Fibroblast of upper back skin (primary cell): ENCODE measurements at places on chromosomes 11 and 22.

GRCh38 chr11:45182902-45183301, 36.5 kb downstream of the PRDM11 start:
- DNase-seq = no peak

DNA sequence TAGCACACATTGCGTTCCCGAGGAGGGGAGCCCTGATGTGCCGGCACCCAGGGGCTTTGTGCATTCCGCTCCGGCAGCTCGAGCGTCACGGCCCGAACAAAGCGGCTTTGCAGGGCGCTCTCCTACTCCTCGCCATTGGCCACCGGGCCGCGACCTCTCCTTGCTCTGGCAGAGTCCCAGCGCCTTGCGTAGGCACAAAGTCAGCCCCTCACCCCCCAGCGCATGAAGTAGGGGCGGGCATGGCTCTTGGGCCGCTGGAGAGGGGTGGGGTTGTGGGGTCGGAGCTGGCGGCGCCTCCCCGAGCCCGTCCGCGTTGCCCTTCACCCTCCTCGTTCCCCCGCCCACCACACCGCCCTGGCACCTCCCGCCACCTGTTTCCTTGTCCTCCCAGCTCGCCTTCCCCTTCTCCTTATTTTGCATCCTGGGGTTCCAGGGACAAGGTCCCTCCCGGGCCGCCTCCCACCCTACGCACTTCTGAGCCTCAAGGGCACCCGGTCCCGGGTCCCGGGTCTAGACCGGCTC, 753 bp upstream of the PPARA start:
- DNase-seq = no peak

DNA sequence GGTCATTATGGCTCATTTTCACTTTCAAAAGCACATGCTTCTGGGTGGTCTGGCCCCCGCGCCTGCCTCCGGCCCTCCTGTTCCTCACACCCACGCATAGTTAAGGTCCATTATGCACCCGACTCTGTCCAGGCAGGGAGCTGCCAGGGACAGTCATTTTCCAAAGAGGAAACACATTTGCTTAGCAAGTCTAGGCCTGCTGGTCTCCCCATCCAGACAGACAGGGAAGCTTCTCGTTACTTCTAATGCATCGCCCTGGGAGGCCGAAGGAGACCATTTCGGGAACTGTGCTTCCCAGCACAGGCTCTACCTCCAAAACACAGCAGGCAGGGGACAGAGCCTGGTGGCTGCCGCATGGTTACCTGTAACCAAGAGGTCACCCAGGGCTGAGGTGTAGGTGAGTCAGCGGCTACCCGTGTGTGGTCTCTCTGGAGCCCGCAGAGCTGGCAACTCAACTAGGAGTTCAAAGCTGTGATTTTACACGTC, 87.1 kb upstream of the SHANK2 start:
- no peak for DNase-seq

- DNase-seq = no peak
Observed at GRCh38 chr11:132093536-132094259, 723.3 kb downstream of the NTM start.

GRCh38 chr11:29208117-29208516, 808.7 kb downstream of the KCNA4 start:
- no peak for DNase-seq

GRCh38 chr22:40791241-40791640, 27.9 kb downstream of the SLC25A17 start:
- DNase-seq = peak; percentile 63

GRCh38 chr11:59545179-59546020, 34.1 kb downstream of the OR4D9 start:
- no peak for DNase-seq

DNA sequence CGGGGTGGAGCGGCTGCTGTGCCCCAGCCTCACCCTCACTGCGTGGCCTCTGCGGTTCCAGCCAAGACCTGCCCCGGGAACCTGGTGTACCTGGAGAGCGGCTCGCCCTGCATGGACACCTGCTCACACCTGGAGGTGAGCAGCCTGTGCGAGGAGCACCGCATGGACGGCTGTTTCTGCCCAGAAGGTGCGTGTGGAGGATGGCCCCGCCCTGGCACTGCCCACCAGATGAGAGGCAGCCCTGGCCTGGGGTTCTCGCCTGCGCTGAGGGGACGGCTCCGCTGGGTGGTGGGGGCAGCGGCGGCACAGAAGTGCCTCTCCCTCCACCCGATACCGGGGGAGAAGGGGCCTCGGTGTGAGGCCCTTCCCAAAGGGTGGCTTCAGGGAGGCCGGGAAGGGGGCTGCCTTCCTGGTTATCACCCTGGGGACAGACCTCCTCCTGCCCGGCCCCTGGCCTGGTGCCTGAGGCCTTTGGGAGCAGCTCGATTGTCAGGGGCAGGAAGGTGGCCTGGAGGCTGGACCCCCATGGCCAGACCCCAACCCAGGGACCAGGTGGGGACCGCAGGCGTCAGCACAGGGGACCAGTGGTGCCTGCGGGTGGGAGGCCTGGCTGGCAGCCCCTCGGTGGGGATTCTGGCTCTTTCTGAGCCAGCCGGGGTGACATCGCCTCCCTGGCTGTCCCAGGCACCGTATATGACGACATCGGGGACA, 7.1 kb downstream of the MUC2 start:
- DNase-seq = no peak

DNA sequence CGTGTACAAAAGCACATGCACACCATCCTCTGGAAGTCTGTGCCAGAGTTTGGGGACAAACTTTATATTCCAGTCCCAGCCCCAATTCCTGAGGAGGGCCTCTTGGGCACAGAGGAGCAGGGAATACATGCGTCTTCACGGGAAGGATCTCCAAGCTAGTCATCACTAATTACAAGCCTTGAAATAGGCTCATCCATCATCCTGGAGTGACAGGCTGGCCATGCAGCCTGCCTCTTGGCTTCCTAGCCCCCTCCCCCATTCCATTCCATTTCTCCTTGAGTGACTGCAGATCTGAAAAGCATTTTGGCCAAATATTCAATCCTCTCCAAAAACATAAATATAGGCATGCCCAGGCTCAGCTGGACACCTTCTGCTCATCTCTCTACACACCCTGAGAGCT, 24.8 kb downstream of the SERPING1 start:
- DNase-seq = no peak

DNA sequence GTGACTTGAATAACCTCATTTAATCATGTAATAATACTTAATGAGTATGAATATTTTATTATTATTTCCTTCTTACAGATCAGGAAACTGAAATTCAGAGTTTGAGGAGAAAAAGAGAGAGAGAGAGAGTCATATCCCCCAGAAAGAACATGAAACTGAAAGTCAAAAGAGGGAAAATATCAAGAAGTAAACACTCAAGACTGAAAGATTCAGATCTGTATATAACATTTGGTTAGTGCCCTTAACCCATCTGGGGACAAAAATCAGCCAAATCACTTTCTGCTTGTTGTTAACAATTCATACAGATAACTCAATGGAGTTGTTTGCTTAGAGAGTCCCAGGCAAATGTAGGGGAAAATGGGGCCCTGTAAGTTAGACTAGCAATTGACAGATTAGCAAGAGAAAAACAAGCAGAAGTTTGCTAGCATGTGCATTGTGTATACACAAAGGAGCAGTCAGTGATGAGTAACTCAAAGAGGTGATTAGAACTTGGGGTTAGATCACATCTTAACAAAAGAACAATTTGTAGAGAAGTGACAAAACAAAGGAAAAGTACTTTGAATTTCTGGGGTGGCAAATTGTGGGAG, 25.9 kb upstream of the MMP13 start:
- DNase-seq = no peak

GRCh38 chr22:39147335-39148025, 5.0 kb downstream of the CBX7 start:
- no peak for DNase-seq

DNA sequence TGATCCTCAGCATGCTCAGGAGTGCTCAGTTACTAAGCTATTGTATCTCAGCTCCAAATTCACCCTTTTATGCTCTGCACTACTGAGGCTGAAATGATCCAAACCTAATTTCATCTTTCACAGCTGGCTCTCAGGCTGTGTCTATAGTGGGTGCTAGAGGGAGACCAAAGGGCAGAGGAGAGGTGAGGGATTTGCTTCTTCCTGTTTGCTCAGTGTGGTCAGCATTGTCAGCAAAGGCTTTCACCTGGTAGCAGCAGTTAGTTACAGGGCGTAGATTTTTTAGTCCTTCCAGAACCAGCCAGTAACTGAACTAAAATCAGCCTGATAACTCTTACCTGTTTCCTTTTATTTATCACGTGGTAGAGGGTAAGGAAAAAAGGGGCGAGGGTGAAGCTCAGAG, 33.2 kb downstream of the XRCC6 start:
- no peak for DNase-seq

DNA sequence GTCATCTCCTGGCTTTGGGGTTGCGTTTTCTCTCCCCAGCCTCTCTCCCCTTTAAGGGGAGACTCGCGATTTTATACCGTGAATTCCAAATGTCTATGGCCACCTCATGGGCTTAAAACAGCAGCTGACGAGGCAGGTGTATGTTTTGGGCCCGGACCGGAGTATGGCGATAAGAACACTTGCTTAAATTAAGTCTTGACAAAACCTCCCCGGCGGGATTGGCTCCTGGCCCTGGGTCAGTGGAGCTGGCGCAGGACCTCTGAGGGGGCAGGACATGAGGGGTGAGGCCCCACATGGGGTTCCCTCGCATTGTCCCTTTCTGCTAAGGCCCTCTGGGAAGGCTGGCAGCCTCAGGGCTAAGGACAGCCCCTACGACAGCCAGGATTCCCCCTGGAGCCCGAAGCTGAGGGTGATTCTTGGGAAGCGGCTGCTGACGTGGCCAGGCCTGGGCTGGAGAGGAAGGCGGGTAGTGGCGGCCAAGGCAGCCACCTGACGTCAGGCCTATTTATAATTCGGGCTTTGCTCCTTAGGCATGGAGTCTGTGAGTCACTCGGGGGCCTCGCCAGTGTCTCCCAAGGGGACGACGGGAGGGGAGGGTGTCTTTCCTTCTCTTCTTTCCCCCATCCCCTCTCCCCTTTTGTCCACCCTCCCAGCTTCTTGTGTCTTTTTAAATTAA, 12.7 kb downstream of the MYO18B start:
- peak; percentile 59 for DNase-seq

GRCh38 chr11:92685049-92685448, 284.4 kb upstream of the MTNR1B start:
- DNase-seq = no peak

GRCh38 chr11:8363921-8364320, 100.2 kb upstream of the LMO1 start:
- no peak for DNase-seq

- no peak for DNase-seq
Observed at GRCh38 chr11:121547574-121547973, 94.8 kb upstream of the SORL1-AS1 start.

GRCh38 chr22:46084943-46085827, 65.1 kb upstream of the PPARA start:
- no peak for DNase-seq

DNA sequence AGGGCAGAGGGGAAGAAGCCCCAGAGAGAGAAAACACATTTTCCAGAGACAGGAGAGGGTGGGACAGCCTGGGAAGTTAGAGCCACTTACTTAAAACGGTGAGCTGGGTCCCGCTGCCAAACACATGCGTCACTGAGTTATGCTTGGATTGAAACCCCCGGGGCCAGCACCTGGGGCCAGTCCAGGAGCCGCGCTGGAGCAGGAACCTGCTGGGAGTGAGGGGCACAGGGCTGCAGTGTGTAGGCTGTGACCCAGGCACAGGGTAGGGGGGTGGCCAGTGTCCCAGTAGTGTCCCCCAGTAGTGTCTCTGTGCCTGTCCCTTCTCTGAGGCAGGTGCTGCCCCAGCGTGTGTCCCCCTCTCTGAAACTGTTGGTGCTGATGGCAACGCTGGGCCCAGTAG, 5.2 kb downstream of the IGLL1 start:
- no peak for DNase-seq

- DNase-seq = no peak
Observed at GRCh38 chr11:101128571-101129202, 926 bp downstream of the PGR start.

DNA sequence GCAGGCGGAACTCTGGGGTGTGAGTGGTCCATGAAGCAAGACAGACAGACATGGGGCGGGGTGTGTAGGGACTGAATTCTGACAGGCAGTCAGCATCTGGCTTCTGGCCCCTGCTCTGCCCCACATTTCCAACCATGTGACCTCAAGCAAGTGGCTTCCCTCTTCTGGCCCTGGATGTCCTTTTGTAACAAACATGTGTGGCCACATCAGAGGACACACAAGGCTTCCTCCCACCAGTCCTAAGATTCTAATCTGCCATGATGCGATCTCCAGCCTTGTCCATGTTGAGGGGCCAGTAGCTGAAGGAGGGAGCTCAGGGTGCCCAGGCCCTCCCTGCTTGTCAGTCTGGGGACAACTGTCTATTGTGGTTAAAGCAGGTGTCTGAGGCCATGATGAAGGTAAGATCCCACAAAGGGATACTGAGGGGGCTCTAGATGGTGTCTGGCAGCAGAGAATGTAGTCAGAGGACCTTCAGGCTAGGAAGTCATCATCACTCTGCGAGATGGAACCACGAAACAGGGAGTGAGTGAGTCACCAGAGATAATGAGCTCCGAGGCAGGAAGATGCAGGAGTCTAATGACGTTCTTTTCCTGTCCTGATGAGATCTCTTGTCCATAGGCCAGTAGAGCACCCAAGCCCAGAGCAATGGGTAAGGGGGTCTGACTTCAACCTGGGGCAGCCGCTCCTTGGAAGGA, 27.4 kb downstream of the DRD2 start:
- peak; percentile 29 for DNase-seq

DNA sequence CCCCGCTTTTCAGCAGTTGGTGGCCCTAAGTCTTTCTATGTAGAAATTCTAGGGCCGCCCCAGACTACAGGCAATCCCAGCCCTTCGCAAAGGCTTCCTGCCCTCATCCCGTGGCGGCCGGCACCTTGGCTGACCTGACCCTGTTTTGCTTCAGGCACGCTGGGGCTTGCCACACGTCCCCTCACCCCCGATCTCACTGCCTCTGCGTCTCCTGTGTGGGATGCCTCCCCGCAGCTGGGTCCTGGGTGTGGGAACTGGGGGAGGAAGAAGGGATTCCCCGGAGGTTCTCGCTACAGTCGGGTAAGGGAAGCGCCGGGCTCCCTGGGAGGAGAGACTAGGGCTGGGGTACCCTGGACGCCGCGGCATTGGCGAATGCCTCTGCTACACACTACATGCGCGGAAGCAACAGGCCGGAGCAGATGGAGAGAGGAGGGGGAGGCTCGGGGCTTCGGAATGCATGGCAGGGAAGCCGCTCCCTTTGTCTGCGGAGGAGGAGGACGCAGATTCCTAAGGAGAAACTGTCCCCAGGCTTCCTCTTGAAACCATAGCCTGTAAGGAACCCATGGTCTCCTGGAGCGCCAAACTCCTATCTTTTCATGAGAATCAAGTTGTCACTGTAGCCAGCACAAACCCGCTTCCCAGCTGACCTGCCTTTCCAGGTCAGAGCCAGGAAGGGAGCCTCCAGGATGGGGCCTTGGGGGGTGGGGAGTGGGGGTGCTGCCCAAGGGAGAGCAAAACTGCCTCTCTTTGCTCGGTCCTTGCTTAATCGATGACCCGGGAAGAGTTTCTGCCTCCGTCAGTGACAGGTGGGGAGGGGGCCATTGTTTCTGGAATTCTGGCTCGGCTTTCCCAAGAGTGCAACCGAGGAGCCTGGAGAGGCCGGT, 1.4 kb downstream of the DTX4 start:
- DNase-seq = peak; percentile 28

GRCh38 chr11:83278351-83278750, 7.8 kb downstream of the CCDC90B start:
- peak; percentile 46 for DNase-seq

GRCh38 chr11:11708256-11708655, 86.5 kb upstream of the GALNT18 start:
- no peak for DNase-seq

GRCh38 chr11:9363954-9364912, 20.2 kb upstream of the IPO7 start:
- peak; percentile 98 for DNase-seq
